ENCODE measurements at places on chromosomes 4 and X.

GRCh38 chr4:128322986-128323385 lies 35.4 kb upstream of the PGRMC2 start:
- no peak for DNase-seq

DNA sequence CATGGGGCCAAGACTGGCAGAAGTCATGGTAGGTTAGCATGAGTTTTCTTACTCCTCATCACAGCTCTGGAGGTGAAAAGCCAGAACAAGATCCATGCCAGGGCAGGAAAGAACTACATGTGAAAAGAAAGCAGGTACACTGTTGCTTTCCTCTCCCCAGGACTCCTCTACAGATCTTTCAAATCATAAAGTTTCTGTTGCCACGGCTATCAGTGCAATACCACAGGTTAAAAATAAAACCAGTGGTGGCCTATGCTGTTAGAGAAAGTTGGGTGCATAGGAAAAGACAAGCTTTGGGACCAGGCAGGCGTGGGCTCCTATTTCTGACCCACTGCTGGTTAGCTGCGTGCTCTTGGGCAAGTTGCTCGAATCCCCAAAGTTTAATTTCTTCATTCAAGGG lies 81.4 kb downstream of the SH3RF1 start:
- no peak for DNase-seq

GRCh38 chr4:1900087-1900433 lies 28.9 kb downstream of the NSD2 start:
- no peak for DNase-seq

- no peak for DNase-seq
These were observed 170.0 kb upstream of the NPY2R start for GRCh38 chr4:155038459-155038858.

- DNase-seq = no peak
These were observed 90.3 kb downstream of the ANTXR2 start for GRCh38 chr4:79982601-79983322.

- DNase-seq = no peak
These were observed 25.0 kb upstream of the CWH43 start for GRCh38 chr4:48960988-48961635.

DNA sequence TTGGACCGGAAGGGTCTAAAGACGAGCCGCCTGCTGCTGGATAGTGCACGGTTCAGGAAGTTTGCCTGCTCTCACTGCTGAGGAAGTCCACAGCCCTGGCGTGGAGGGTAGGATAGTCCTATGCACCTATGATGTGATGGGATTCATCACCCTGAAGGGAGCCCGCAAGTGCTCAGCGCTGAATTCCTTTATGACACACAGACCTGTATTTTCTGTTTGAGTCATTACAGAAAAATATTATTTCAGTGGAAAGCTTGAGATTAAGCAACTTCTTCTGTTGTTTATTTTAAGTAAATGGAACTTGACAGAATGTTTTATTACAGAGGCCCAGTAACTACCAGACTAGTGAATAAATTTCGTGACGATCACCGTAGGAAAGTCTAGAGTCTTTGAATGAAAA lies 123.2 kb downstream of the TRIML1 start:
- no peak for DNase-seq

DNA sequence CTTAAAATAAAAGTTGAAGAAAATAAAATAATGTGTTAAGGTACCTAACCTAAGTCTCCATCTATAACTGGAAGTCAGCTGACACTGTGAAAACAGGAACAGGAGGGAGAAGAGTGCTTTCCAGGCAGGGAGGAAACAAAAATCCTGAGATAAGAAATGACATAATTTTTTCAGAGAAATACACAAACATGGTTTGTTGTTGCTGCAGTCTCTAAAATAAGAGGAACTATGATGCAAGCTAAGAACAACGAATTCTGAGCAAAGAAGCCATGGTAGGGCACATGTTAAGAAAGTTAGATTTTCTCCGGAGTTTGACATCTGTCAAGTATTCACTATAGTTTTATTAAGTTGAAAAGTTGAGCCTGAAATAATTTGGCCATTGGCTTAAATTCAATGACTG lies 26.9 kb downstream of the PAPSS1 start:
- no peak for DNase-seq

DNA sequence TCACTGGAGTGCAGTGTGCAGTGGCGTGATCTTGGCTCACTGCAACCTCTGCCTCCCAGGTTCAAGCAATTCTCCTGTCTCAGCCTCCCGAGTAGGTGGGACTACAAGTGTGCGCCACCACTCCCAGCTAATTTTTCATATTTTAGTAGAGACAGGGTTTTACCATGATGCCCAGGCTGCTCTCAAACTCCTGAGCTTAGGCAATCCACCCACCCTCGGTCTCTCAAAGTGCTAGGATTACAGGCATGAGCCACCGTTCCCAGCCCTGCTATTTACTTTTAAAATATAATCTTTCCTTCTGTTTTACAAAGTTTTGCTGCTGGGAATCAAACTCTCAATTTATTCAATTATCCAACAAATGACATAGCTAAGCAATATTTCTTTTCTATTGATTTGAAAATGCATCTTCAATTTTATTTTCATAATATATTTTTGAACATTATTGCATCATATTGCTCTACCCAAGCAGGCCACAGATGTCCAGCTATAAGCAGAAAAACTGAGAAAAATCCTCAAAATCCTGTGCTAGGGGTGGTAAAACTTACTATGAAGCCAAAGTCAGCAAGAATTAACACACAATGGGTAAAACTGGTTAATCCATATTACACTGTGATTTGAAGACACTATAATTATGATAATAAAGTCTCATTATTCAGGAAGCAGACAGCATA lies 5.2 kb downstream of the TIFA start:
- no peak for DNase-seq

GRCh38 chrX:39815631-39816030 lies 282.1 kb downstream of the BCOR start:
- no peak for DNase-seq

DNA sequence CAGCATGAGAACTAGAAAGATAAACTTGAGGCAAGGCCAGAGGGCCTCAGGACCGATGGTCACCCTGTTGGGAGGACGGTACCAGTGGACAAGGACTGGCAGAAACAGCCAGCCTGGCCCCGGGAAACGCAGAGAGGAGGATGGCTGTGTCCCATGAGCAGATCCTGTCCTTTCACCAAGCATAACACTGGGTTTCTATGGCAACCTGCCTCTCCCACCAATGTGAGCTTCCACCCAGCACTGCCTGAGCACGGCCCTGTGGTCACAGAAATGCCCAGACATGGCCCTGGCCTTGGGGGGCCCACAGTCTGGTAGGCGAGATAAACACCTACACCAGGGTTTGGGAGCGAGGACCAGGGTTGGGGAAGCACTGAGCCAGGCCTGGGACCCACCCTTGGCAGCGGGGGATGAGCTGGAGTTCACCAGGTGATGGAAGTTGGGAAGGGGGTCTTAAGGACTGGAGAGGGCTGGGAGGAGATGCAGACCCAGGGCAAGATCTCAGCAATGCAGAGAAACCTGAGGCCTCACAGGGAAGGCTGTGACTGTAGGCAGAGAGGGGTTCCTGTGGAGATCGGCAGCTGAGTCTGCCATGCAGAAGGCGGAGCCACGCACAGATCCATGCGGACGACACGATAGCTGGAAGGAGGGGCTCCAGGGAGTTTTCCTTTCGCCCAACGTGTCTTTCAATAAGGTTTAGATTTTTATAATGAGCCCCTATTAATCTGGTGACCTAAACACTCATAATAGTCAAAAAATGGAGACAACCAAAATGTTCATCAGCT lies 32.7 kb upstream of the CRMP1 start:
- DNase-seq = no peak

- DNase-seq = peak; percentile 11
These were observed 571.0 kb upstream of the KLHL4 start for GRCh38 chrX:86946569-86946968.

DNA sequence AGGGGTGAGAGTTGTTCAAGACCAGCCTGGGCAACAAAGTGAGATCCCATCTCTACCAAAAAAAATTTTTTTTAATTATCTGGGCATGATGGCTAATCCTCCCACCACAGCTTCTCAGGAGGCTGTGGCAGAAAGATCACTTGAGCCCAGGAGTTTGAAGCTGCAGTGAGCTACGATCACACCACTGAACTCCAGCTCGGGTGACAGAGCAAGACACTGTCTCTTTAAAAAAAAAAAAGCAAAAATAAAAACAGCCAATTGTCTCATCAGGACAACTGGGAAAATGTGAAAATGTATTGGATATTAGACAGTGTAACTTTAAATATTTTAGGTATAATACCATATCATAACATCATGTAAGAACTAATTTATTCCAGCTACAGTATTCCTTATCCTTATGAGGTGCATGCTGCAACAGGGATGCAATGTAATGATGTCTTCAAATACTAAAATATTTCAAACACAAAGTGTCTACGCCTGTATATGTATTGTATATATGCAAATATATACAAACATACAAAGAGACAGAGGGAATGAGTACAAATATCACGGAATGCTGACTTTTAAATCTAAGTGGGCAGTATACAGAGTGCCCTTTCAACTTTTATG lies 17.2 kb downstream of the FAM13A start:
- DNase-seq = no peak

DNA sequence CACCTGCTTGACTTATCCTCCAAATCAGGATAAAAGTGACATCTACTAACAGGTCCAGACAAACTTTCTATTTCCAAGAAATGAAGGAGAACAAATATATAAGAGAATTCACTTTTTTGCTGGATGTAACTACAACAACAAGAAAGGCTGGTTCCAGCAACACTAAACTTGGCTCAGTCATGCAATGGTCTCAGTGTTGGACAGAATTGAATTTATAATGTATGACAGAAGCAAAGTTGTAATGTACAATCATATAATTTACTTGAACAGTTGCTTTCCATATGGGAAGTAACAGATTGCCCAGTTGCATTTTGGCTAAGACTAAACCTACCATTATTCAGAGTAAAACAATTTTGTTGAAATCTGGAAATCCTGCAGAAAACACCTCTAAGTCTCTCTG lies 183.3 kb upstream of the INTU start:
- DNase-seq = no peak

DNA sequence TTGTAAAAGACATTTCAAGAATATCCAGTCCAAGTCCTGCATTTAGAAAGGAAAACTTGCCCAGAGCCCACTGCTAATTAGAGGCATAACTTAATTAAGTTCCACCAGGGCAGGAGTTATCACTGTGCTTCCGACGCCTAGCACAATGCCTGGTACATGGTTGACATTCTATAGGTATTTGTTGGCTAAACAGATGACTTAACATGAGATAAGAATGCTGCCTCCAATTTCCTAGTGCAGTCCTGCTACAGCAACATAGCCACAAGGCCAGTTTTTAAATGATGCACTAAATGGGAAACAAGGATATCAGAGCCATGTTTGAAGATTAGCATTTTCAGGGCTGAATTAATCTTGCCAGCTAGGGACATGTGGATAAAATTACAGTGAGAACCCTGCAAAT lies 164.1 kb downstream of the RASL11B start:
- DNase-seq = no peak

DNA sequence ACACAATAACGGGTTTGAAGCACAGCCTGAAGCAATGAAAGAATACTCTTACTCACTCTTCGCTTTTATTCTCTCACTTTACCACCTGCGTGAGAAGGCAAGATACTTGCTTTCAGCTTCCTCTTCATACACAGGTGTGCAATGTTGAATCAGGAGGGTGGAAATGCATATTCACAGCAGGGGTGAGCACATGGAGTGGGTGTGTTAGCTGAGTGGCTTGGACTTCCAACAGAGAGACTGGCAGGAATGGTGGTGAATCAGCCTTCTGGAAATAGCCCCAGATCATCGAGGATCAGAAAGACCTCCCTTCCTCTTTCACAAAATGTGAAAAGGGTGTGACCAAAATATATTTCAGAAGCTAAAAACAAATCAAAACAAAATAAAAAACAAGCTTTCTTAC lies 521.2 kb downstream of the STIM2 start:
- no peak for DNase-seq

DNA sequence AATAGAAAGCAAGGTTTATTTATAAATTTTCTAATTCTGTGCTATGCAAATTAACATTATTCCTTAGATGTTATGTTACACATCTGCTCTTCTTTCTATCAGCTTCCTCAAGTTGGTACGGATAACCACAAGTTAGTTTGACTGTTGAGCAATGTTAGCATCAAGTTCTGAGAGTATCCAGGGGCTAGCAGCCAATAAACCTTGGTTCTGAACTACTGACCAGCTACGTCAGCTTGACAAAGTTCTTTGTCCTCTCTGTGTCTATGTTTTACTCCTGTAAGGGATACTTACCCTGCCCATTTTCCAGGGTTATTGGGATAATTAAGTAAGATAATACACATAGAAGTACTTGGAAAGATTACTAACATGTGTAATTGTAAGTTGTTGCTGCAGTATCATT lies 8.1 kb upstream of the TEX13A start:
- no peak for DNase-seq

- no peak for DNase-seq
These were observed 71.8 kb downstream of the NBDY start for GRCh38 chrX:56800801-56801200.

DNA sequence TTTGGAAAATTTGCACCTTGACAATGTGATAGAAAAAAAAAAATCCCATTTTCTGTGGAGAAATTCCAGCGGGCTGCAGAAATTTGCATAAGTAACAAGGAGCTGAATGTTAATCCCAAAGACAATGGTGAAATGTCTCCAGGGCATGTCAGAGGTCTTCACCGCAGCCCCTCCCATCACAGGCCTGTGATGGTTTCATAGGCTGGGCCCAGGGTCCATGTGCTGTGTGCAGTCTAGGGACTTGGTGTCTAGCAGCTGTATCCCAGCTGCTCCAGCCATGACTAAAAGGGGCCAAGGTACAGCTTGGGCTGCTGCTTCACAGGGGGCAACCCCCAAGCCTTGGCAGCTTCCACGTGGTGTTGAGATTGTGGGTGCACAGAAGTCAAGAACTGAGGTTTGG lies 85.2 kb downstream of the ADGRA3 start:
- DNase-seq = no peak

GRCh38 chr4:11866391-11866790 lies 437.7 kb upstream of the HS3ST1 start:
- DNase-seq = no peak

DNA sequence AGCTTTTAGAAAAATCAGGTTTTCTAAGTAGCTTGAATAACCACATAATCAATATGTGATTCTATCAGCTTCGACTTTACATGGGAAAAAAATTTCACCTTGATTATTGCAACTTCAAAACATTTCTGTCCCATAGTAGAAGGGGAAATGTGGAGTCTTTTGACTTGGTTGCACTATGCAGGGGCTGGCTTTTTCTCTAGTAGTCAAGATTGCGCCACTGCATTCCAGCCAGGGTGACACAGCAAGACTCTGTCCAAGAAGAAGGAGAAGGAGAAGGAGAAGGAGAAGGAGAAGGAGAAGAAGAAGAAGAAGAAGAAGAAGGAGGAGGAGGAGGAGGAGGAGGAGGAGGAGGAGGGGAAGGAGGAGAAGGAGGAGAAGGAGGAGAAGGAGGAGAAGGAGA lies 84.9 kb downstream of the MAML3 start:
- DNase-seq = no peak

DNA sequence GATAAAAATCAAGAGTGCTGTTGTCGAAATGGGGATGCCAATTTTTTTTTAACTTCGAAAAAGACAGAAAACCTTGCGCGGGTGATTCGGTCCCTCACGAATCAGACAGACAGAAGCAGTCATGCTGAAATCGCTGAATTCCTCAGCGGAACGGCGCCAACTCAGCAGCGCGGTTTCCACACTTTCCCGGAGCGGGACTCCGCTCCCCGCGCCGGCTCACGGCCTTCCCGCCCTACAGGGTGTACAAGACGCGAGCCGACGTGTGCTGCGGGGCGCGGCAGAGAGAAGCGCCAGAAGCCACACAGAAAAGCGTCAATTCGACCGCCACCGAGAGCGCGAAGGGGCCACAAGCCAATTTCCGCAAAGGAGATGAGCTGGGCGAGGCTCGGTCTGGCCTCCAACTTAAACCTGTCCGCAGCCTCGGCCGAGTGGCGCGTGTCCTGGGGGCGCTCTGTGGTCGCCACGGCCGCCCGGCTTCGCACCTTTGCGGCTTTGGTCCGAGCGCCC lies 1.3 kb downstream of the NEXMIF start:
- peak; percentile 29 for DNase-seq

Measured in dorsolateral prefrontal cortex (tissue), 122 donors.